ENCODE measurements at places on chromosomes 3 and 15.

GRCh38 chr3:13234666-13235065 is 161.4 kb upstream of the IQSEC1 start:
- no peaks in the 10 kb centered on the region for H3K27me3 ChIP-seq
- H3K4me3 ChIP-seq = no peak overlapping the region
- H3K27ac ChIP-seq = no peak overlapping the region
- no peaks in the 10 kb centered on the region for H3K4me1 ChIP-seq
- no peaks in the 10 kb centered on the region for H3K36me3 ChIP-seq
- DNase-seq = no peak

DNA sequence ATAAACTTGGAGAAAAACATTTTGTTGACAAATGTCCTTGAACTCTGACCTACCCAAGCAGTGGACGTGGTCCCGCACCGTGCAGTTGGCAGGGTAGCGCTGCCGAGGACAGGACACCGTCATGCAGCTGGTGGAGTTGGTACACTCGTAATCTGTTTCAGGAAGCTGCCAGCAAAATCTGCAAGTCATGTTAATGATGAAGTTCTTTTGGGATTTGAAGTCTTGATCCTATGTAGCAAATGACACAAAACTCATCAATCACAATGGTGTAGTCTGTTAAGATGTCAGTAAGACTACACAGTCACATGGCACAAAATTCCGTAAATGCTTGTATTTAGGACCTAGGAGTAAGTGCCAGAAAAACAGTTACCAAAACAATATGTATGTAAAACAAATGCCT is 5.5 kb downstream of the TM2D3 start:
- H3K36me3 ChIP-seq = peaks cover 71% of the 10 kb centered on the region
- no peaks in the 10 kb centered on the region for H3K27me3 ChIP-seq
- no peak for DNase-seq
- H3K4me1 ChIP-seq = peaks cover 29% of the 10 kb centered on the region

DNA sequence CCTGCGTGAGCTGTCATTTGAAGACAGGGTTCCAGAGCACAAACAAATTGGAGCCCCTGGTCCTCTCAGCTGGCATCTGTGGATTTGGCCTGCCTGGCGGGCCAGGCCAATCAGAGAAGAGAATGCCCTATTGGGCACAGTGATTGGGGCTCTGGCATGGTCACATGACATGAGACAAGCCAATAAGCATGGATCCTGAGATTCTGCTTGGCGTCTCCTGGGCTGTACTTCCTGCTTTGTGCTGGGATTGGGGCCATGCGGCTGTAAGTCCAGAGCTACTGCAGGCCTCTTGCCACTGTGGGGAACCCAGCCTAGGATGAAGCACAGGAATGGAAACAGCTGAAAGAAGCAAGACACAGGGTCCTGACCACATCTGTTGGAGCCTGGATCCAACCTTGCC is 121.4 kb downstream of the FBLN2 start:
- H3K4me3 ChIP-seq = no peak overlapping the region
- no peaks in the 10 kb centered on the region for H3K36me3 ChIP-seq
- DNase-seq = no peak

DNA sequence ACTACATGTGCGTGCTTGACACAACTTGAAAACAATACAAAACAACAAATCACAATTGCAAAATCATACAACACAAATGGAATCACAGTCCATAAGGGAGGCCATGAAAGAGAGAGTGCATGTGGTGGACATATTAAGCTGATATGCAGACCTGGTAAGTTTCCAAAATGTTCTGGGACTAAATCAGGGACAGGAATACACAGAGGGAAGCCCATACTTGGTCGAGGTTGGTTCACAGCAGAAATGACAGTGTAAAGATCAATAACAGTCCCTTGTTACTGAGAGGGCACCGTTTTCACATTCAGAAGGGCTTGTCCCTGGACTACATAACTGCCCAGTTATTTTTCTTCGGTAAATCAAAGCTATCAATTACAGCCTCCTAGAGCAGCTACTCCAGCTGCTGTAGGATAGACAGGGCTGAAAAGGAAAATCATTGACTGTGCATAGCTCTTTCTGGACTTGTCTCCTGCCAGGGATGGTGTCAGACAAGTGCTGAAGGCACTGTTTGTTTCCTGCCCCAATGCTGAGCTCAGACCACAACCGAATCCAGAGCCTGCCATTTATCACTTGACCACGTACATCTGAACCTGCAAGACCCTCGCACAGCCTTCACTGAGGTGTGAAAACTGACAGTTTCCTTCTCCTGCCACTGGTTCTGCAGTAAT is 79.5 kb upstream of the KCNMB2 start:
- no peaks in the 10 kb centered on the region for H3K36me3 ChIP-seq
- no peaks in the 10 kb centered on the region for H3K4me1 ChIP-seq
- peak overlapping the region; percentile 26 for H3K27ac ChIP-seq
- no peak overlapping the region for H3K4me3 ChIP-seq
- no peaks in the 10 kb centered on the region for H3K27me3 ChIP-seq

- H3K4me1 ChIP-seq = no peaks in the 10 kb centered on the region
- no peak overlapping the region for H3K4me3 ChIP-seq
- H3K36me3 ChIP-seq = no peaks in the 10 kb centered on the region
- DNase-seq = no peak
- H3K27me3 ChIP-seq = no peaks in the 10 kb centered on the region
Measured at GRCh38 chr3:117572786-117573185, 863.2 kb downstream of the TUSC7 start.

DNA sequence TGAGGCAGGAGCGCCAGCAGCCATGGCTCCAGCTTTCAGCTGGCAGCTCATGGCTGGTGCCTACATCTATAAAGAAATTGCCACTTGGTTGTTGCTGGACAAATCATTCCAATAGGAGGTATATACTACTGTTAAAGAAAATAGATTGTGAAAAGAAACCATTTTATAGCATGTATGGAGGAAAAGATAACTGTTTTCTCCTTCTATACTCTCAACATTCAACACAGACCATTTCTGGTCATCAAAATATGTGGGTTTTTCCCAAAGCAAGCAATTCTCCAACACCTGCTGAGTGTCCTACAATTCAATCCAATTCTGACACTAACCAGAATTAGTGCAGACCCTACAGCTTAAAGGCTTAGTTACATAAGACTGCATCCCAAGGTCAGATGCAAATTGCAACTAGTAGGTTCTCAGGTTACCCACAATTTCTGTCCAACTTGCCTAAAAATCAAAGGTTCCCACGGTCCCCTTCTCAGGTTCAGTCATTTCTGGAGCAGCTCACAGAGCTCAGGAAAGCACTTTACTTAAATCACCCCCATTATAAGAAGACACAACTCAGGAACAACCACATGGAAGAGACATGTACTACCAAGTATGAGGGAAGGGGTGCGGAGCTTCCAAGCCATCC is 42.4 kb upstream of the STRIT1 start:
- no peaks in the 10 kb centered on the region for H3K4me1 ChIP-seq
- H3K4me3 ChIP-seq = no peak overlapping the region
- no peak for DNase-seq
- no peak overlapping the region for H3K27ac ChIP-seq
- no peaks in the 10 kb centered on the region for H3K36me3 ChIP-seq

- no peak overlapping the region for H3K4me3 ChIP-seq
- peaks cover 47% of the 10 kb centered on the region for H3K4me1 ChIP-seq
- H3K36me3 ChIP-seq = no peaks in the 10 kb centered on the region
- H3K27ac ChIP-seq = peak overlapping the region; percentile 9
- DNase-seq = peak; percentile 84
Measured at GRCh38 chr3:56988458-56989168, 71.9 kb upstream of the SPATA12 start.

DNA sequence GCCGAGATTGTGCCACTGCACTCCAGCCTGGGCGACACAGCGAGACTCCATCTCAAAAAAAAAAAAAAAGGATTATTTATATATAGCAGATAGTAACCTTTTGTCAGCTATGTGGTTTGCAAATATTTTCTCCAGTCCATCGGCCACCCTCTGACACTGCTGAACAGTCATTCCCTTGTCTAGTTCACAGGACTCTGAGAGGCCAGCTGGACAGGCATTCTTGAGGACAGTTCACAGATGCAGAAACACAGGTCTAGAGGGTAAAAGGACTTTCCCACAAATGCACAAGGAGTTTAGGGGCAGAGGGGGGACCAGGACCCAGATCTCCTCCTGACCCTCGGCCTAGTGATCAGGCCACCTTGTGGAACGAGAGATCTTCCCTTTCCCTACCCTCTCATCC is 7.5 kb upstream of the TMEM40 start:
- H3K27me3 ChIP-seq = no peaks in the 10 kb centered on the region
- H3K27ac ChIP-seq = no peak overlapping the region
- no peaks in the 10 kb centered on the region for H3K36me3 ChIP-seq
- no peak for DNase-seq
- H3K4me1 ChIP-seq = peaks cover 8% of the 10 kb centered on the region

DNA sequence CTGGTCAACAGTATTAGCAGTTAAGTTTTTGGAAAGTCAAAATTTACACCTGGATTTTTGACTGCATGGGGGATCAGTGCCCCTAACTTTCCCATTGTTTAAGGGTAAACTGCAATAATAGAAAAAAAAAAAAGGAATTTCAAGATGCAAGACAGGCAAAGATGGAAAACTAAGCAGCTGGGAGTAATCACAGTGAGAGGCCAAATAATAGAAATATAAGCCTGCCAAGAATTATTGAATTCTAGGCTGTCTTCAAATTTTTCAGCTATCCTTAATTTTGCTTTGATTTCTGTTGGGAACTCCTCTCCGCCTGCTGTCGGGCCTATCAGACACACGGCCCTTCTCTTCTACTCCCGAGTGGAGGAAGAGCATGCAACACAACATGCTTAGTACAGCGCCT is 215.5 kb upstream of the LMCD1 start:
- DNase-seq = no peak
- H3K27me3 ChIP-seq = no peaks in the 10 kb centered on the region
- no peaks in the 10 kb centered on the region for H3K4me1 ChIP-seq
- no peaks in the 10 kb centered on the region for H3K36me3 ChIP-seq
- H3K27ac ChIP-seq = no peak overlapping the region

DNA sequence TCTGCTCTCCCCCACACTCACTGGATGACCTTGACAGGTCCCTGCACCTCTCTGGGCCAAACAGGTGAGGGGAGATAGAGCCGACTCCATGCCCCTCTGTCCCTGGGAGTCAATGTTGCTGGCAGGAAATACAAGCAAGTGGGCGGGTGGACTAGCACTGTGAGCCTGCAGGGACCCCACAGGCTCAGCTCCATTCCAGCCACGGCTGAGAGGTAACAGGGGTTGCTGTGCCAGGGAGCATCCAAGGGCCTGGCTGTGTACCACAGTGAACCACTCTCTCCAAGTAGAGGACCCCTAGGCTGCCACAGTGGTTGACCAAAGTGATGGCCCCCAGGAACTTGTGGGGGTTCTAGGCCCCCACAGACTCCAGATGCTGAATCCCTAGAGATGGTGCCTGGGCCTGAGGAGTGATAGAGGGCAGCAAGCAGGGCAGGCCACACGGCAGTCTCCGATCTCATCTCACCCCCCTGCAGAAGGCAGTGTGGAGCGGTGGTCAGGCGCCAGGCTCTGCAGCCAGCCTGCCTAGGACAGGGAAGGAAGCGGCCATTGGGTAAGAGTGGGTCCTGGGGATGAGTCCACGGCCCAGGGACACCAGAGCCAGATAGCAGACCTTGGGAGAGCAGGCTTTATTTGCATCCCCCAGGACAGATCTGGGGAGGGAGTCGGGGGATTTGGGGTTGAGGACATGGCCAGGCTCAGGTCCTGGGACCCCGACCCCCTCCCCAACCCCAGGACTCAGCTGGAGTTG is 3.2 kb downstream of the TNNC1 start:
- no peaks in the 10 kb centered on the region for H3K27me3 ChIP-seq
- peak overlapping the region; percentile 99 for H3K27ac ChIP-seq
- DNase-seq = no peak

GRCh38 chr3:53544357-53544756 is 49.9 kb downstream of the CACNA1D start:
- H3K4me1 ChIP-seq = no peaks in the 10 kb centered on the region
- no peak for DNase-seq
- no peaks in the 10 kb centered on the region for H3K27me3 ChIP-seq
- H3K36me3 ChIP-seq = no peaks in the 10 kb centered on the region

GRCh38 chr3:150779402-150779858 is 16.5 kb upstream of the SIAH2 start:
- H3K27me3 ChIP-seq = no peaks in the 10 kb centered on the region
- H3K36me3 ChIP-seq = no peaks in the 10 kb centered on the region
- no peaks in the 10 kb centered on the region for H3K4me1 ChIP-seq
- no peak overlapping the region for H3K27ac ChIP-seq
- DNase-seq = no peak

DNA sequence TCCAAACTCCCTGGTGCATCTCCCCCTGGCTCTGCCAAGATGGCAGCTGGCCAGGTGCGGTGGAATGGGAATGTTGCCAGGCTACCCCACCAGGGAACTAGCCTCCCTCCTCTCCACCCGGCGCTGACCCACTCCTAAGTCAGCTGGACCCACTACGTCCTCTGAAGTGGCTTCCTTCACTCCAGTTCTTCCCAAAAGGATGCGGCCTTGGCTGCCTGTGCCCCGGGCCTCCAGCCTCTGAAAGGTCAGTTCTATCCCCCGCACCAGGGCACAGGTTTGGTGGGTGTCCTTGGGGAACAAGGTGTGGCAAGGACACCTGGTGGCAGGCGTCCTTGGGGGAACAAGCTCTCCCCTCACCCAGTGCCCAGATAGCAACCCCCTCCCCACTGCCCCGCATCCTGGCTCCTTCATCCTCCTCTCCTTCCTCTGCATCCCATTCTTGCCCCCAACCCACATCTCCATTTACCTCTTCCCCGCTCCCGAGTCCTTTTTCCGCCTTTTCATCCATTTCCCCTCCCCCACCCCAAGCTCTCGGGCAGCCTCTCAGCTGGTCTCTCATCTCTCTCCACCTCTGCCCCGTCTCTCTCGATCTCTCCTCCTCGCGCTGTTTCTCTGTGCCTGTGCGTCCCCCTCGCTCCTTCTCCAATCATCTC is 54.0 kb downstream of the LHFPL4 start:
- peaks cover 16% of the 10 kb centered on the region for H3K4me1 ChIP-seq
- H3K36me3 ChIP-seq = no peaks in the 10 kb centered on the region
- peaks cover 5% of the 10 kb centered on the region for H3K27me3 ChIP-seq
- DNase-seq = peak; percentile 47
- no peak overlapping the region for H3K4me3 ChIP-seq
- H3K27ac ChIP-seq = no peak overlapping the region

DNA sequence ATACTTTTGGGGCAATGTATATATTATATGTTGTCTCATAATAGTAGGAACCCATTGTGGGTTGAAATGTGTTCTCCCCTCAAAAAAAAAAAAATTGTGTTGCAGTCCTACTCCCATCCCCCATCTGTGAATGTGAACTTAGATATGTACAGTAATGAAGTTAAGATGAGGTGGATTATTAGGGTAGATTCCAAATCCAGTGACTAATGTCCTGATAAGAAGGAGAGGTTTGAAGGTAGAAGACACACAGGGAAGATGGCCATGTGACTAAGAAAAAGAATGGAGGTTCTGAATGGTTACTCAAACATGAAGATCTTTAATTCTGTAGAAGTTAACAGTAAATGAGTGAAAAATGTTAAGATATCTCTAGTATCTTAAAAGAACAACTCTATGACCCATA is 3.0 kb upstream of the ATOSA start:
- H3K4me3 ChIP-seq = no peak overlapping the region
- peaks cover 15% of the 10 kb centered on the region for H3K4me1 ChIP-seq
- H3K27ac ChIP-seq = no peak overlapping the region
- no peaks in the 10 kb centered on the region for H3K36me3 ChIP-seq
